ENCODE measurements at places on chromosomes 16 and 17.

GRCh38 chr16:77211880-77212740 lies 12.9 kb downstream of the SYCE1L start:
- peak; percentile 52 for DNase-seq

GRCh38 chr17:8630227-8630801 lies at the start of gene MYH10:
TSS of gene MYH10 (minus strand) at chr17:8630725. CDS start at chr17:8623246, 7,479 bp downstream.
- DNase-seq: no peak

DNA sequence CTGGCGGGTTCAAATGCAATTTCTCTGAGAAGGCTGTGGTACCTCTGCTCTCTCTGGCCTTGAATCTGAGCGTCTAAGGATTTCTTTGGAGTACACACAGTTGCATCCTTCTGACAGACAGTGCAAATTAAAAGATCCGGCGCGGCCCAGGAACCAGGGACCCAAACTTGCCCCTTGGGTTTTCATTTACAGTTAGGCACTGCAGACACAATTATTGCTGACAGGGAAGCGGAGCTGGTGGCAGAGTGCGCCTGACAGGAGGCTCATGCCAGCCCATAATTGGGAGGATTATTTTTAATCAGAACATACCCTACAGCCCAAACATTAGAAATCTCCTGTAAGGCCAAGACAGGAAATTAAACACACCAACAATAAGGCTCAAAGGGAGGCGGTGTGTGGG lies 1023.4 kb upstream of the RBFOX1 start:
- no peak for DNase-seq

GRCh38 chr17:18990331-18990730 lies 14.2 kb downstream of the FAM83G start:
- DNase-seq: peak; percentile 88

DNA sequence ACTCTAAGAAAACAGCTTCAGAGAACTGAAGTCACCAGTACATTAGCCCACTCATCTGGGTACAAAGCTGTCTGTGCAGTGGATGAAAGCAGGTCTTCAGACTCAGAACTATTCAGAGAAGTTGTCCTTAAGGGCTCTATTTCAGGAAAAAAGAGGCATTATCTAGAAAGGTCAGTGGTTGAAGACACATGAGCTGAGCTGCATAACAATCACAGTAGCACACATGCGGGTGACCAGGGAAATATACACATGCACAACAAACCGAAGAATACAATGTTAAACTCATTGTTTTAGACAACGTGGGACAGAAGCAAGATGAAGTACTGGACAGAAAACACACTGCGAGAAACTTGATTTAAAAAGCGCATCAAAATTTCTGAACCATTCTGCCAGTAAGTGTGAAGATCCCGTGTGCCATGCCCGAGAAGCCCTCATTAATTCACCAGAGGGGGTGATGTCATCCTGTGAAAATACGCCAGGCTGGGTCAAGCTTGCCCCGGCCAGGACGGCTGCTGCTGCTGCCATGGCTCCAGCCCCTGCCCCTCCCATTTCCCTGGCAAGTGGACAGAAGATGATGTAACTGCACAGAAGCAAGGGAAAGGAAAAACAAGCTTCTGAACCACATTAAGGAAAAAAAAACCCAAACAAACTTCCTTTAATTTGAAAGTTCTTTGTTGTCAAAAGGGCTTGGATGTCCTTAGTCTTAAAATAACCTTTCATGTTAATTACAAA lies 10.1 kb downstream of the DYNC1LI2 start:
- no peak for DNase-seq

DNA sequence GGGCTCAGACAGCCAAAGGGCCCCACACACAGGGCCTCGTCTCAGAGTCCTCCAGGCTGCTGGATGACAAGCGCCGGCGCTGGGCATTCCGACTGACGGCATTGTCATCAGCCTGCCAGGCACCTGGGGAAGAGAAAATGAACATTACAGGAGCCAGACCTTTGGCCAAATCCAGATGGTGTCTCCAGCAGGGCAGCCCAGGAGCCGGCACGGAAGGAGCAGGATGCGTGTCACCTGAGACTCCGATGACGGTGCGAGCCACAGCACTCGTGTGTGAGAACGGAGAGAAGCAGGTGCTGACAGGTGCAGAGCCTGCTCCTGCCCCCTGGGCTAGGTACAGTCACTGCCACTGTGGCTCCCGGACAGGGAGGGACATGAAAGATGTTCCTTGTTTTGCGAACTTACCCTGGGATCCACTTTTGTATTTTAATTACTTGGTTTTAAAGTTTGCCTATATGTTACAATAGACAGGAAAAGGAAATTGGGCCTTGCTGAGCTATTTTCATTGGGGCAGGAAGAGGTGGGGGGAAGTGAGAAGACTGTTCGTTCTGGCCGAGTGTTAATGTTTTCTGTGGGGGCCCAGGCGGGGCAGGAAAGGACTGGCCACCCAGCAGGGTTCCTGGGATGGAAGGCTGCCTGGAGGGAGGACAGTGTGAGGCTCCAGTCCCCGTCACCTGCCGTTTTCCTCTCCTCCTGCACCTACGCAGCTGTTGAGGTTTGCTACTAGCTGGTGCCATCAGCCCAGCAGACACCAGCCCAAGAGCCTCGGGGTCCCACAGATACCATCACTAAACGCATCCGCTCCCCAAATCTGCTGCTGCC lies 4.4 kb upstream of the FOXJ1 start:
- DNase-seq: no peak

DNA sequence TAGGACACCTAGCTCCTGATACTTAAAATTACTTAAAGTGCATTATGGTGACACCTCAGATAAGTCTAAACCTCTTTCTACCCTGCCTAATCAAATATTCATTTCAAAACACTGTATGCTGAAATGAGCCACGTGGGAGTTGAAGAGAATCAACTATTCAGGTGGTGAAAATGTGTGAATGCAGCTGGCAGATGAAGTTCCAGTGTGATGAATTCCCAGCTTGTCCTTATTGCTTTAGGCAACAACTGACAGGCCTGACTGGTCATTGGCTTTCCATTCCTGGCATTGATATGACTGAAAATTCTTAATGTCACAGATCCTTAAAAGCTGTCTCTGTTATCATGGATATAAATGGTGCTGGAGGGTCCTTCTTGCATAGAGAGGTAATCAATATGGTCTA lies 301.9 kb upstream of the TBX2 start:
- DNase-seq: no peak

DNA sequence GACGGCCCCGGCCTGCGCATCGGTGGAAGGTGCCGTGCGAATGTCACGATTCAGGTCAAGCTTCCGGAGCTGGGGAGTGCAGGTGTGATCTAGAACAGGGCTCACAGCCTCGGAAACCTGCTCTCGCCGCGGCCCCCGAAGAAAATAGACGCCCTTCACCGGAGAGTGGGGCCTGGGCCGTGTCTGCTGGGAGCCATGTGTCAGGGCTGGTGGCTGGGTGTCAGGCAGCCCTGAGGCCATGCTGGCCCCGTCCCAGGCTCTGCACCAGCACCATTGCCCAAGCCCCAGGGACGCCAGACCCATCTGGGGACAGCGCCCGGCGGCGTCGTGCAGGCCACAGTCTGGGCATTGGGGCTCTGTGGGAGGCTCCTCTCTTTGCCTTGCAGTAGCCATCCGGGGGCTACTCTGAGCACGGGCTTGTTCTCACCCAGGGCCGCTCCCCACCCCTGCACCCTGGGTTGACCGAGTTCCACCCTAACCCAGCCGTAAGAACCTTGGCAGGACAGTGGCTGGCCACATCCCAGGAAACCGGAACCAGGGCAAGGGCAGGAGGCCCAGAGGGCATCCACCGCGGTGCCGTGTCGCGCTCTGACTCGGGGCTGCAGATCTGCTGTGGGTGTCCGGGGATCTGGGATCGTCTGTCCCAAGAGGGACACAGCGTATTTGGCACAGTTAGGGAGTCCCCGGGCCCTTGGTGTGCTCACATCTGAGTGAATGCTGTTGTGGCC lies 5.3 kb upstream of the NUDT16L1 start:
- DNase-seq: no peak

DNA sequence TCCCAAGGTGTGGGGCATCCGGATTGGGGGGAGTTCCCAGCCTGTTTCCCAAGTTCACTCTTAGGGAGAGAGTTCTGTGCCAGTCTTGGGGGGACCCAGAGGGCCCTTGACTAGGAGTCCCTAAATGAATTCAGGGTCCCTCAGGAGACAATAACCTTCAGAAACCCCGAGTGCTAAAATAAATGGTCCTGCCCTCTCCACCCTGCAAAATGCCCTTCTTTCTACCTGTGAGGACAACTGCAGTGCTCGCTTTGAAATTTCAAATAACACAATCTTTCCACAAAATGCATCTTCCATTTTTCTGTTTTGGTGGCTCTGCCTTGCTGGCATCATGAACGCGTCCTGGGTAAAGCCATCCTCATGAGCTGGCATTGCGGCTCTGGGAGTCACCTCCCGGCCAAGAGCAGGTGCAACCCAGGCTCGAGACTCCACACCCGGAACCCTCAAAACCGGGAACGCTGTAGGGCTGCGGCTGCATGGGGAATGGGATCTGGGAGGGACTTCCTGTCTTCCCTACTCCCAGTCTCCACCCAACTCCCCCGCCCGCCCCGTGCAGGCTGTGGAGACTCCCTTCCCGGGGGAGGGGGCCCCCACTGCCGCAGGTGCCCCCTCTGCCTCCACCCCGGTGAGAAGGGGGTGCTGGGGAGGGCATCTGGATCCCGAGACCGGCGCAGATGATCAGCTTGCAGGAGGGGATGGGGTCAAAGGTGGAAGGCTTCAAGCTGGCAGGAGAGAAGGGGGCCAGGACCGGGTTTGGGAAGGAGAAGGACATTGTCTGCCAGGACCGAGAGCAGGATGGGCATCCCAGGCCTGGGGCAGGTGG lies at the start of gene ZNF205:
Gene ZNF205, plus strand, starts transcription at position 529 of the 823 bp plus-strand sequence. CDS start 845 bp downstream, outside the sequence.
- DNase-seq: no peak

GRCh38 chr16:64151990-64152767 lies 969.7 kb downstream of the CDH11 start:
- no peak for DNase-seq

- no peak for DNase-seq
These were observed 139.3 kb downstream of the IRF8 start for GRCh38 chr16:86037999-86038925.

DNA sequence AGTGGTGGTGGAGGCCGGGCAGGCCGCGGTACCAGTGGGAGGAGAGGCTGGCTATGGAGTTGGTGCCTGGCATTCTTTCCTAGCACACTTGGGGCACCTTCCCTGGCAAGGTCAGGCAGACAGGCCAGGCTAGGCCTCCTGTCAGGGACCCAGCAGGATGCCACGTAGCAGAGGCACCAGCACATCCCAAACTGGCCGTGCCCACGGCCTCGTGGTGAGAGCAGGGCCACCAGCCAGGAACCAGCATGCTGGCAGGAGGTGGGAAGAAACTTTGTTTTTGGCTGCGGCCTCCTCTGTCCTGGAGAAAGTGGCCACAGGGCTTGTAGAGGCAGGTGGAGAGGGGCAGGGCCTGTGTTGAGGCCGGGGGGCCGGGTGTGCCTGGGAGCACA lies 57.6 kb upstream of the CBFA2T3 start:
- no peak for DNase-seq

- DNase-seq: no peak
These were observed 11.9 kb upstream of the PABPN1L start for GRCh38 chr16:88878356-88878755.

GRCh38 chr17:39739885-39740356 lies 2.2 kb downstream of the GRB7 start:
- no peak for DNase-seq

- DNase-seq: no peak
These were observed 7.3 kb upstream of the CPHXL start for GRCh38 chr16:75733305-75734211.

- no peak for DNase-seq
These were observed 30.0 kb downstream of the HNF1B start for GRCh38 chr17:37714897-37715296.

- DNase-seq: no peak
These were observed 48.5 kb downstream of the HAPSTR1 start for GRCh38 chr16:9139965-9140364.

GRCh38 chr17:38746849-38747462 lies 1.2 kb downstream of the PCGF2 start:
- DNase-seq: no peak

DNA sequence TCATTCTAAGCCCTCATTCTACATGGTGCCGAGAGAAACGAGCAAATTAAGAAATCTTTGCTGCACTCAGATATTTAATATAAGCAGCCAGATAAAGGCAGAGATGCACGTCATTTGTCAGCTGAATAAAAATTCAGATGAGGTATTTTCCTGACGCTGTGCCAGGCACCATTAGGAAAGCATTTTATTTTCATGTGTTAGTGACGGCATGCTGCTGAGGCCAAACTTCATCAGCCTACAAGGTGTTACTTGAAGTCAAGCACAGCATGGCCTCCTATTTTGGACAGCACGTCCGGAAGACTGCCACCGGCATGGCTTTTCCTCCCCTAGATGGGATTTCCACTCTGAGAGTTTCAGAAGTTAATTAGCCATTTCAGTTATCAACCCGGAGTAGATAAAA lies 70.3 kb downstream of the IRX3 start:
- no peak for DNase-seq

GRCh38 chr17:27473190-27473747 lies 17.0 kb downstream of the KSR1 start:
- no peak for DNase-seq

- no peak for DNase-seq
These were observed 60.7 kb downstream of the ARSG start for GRCh38 chr17:68352041-68352440.

GRCh38 chr17:74920642-74921025 lies 2.4 kb downstream of the USH1G start:
- DNase-seq: no peak

DNA sequence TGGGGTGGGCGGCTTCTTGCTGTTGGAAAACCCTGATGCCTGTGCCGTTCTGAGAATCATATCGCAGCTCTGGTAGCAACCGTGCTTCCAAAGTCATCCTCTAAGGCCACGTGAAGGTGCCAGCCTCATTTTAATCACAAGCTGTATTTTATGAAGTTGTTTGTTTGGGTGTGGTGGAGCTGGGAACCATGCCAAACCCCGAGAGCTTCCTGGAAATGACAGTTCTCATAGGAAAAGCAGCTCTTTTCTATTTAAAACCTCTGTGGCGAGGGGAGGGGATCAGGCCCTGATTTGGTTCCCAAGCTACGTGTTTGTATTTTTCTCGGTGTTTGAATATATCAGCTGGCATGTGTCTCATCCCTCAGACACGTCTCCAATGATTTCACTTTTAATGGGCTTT lies 21.7 kb downstream of the KNOP1 start:
- no peak for DNase-seq

DNA sequence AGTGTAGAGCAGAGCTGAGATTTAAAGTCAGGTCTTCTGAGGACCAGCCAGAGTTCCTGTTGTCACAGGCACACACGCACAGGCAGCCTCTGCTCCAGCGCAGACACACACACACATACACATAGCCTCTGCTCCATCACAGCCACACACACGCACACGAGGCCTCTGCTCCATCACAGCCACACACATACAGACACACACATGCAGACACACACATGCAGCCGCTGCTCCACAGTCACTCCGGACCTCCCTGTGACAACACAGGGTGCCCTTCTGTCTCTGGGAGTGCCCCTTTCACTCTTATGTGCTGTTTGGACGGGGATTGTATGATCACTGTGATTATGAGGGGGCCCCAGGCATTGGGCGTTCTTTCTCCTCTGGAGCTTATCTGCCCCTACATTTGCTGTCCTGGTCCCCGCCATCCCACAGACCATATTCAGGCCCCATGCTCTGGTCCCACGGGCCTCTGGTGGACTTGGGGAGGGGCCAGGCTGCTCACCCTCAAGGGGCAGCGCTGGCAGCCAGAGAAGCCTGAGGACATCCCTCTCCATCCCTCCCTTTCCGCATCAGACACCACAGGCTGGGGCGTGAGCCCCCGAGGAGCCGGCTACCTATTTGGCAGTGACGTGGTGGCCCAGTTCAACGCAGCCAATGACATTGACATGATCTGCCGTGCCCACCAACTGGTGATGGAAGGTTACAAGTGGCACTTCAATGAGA lies 7.5 kb downstream of the TBX6 start:
- no peak for DNase-seq
